ENCODE measurements at places on chromosomes 16 and 17. TPM values are rescaled to one million over a fixed set of nuclear protein-coding genes. Genes with fewer than 3 reads are reported as not detected.

Gene PCGF2
- 3.4 TPM for total RNA-seq

Gene NPB
- 0.33 TPM for total RNA-seq

Gene LITAFD
- not detected for total RNA-seq

Gene KRTAP4-8
- not detected for total RNA-seq

Gene FNDC8
- not detected for total RNA-seq

Gene C1QTNF8
- not detected for total RNA-seq

Gene GRAP
- total RNA-seq: 0.65 TPM

Gene EPX
- not detected for total RNA-seq

Gene CD300H
- not detected for total RNA-seq

Gene ATAD5
- 2.7 TPM for total RNA-seq

Gene PRSS33
- not detected for total RNA-seq

Gene BTBD17
- total RNA-seq: not detected

Gene GPATCH8
- total RNA-seq: 22.6 TPM

Gene NPIPA5
- 0.54 TPM for total RNA-seq

Gene NAGS
- total RNA-seq: 2.4 TPM
